Occipital lobe (tissue), 3 donors: ENCODE measurements at places on chromosomes 2 and 18.

GRCh38 chr2:84799772-84800171 lies 81.1 kb downstream of the TRABD2A start:
- DNase-seq: no peak

- DNase-seq: no peak
Measured at GRCh38 chr2:37919631-37920032, 5.5 kb upstream of the RMDN2 start.

GRCh38 chr18:59861009-59861408 lies 38.8 kb upstream of the PMAIP1 start:
- no peak for DNase-seq

GRCh38 chr2:19357402-19358241 lies 801 bp downstream of the OSR1 start:
- no peak for DNase-seq

GRCh38 chr2:239711911-239712570 lies 311.2 kb upstream of the HDAC4 start:
- no peak for DNase-seq

DNA sequence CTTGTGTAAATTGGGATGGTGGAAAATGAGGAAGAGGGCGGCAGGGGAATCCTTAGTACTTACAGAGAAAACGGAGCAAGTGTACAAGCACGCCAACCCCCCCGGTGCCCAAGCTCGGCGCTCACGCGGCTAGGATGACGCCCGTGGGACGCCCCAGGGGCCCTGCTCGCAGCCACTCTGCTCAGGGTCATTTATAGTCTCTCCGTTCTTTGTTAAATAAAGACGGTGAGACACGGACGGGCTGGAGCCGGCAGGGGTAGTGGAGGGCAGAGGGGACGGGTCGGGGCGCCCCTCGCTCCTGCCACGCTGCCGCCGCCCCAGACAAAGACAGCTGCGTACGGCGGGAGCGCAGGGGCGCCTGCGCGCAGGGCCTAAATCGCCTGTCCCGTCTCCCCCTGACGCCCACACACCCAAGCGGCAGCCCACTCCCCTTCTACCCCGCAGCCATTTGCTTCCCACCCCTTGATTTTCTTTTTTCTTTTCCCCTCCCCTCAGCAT lies 37.8 kb downstream of the PCBP1 start:
- DNase-seq: peak; percentile 58

DNA sequence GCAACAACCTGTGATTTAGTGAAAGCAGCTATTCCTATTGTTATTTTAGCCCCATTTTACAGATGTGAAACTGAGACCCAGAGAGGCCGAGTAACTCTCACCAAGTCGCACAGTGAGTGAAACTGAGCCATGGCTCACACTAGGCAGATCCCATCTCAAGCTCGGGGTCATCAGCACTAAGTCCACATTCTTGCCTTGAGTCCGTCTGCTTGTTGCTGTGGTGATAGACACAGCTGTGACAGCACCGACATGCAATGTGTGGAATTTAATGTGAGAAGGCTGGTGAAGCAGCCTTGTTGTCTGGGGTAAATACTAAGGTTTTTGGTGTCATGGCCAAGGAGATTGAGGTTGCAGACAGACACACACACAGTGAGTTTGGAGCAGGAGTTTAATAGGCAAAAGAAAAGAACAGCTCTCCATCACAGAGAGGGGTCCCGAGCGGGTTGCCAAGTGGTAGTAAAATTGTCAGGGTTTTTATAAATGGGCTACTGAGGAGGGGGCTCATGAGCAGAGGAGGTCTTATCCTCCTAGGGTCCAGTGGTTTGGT lies 40.2 kb upstream of the GMCL1 start:
- no peak for DNase-seq

GRCh38 chr2:1846046-1847015 lies 102.0 kb upstream of the PXDN start:
- DNase-seq: no peak

GRCh38 chr18:44915661-44916060 lies 235.0 kb downstream of the SETBP1 start:
- DNase-seq: no peak

DNA sequence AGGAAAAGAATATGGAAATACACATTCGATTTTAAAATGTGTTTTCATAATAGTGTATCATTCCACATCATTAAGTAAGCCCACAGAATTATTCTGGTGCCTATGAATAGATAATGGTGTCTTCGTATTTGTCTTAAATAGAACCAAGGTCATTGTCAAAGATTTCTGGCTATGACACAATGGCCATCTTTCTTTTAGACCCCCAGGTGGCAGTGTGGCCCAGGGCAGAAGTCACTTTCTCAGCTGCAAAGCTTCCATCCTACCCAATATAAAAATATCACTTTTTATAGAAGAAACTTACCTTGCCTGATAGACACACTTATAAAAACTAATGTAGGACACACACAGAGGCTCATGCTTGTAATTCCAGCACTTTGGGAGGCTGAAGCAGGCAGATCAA lies 57.5 kb downstream of the ZRANB3 start:
- no peak for DNase-seq

DNA sequence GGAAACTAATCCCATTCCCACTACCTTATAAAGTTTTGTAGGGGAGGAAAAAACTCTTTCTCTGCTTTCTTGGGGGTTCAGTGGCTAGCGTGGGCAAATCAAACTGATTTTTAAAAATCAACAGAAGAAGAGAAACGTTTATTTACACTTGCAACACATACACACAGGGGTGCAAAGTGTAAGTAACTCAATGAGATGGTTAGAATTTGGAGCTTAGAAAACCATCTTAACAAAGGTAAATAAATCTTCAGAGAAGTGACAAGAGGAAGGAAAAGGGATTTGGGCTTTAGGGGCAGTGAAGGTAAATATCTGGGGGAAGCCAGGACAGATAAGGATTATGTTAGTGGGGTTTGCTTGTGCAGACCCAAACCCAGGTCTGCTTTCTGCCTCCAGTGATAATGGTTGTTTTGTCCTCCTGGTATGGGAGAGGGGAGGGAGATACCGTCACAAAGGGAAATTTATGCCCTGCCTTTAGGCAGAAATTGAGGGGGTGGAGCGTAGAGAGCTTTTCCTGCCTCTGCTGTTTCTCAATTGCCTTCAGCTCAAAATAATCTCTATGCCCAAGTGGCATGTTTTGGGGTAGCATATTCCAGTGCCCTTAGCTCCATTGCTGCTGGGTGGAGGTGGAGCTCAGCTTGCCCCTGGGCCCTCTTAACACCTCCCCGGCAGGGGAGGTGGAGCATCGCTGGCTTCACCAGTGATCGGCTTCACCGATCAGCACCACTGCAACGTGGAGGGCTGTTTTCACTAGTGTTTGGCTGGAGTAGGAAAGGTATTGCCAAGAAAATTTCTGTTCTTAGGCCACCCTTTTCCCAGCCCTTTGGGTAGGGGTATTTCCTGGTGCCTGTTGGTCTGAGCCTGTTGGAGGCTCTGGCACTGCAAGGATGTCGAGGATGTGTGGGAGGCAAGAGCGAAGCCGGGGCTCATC lies 92.2 kb downstream of the TEX51 start:
- no peak for DNase-seq

- DNase-seq: no peak
Measured at GRCh38 chr18:12811191-12811950, 72.7 kb downstream of the PTPN2 start.

DNA sequence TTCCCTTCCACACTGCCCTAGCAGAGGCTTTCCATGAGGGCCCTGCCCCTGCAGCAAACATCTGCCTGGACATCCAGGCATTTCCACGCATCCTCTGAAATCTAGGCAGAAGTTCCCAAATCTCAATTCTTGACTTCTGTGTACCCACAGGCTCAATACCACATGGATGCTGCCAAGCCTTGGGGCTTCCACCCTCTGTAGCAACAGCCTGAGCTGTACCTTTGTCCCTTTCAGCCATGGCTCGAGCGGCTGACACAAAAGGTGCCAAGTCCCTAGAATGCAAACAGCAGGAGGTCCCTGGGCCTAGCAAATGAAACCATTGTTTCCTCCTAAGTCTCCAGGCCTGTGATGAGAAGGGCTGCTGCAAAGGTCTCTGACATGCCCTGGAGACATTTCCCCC lies 744.5 kb upstream of the LINC00305 start:
- DNase-seq: no peak

DNA sequence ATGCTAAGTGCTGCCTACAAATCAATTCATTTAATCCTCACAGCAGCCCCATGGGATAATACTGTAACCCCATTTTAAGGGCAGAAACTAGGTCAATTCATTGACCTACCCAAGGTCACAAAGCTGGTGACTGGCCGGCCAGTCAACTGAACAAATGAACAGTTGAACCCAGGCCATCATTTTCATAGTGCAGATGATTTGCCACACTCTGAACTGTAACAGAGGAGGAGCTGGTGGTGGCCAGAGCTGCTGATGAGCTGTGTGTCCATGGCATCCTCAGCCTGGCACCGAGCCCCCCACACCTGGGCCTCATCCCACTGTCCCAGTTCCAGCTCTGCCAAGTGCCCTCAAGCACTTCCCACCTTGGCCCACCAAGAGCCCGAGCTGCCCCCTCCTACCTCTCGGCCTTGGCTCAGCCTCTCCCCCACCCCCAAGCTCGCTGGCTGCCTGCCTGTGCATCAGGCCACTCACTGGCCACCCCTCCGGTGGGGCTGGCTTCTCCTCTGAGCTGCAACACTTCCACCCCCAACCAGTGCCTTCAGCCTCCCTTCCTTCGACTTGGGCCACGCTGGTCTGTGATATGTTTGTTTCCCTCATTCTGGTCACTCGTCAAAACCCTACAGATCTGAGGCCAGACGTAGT lies 58.4 kb downstream of the ATOH8 start:
- DNase-seq: no peak

GRCh38 chr18:9001209-9001608 lies 101.3 kb upstream of the NDUFV2 start:
- no peak for DNase-seq

DNA sequence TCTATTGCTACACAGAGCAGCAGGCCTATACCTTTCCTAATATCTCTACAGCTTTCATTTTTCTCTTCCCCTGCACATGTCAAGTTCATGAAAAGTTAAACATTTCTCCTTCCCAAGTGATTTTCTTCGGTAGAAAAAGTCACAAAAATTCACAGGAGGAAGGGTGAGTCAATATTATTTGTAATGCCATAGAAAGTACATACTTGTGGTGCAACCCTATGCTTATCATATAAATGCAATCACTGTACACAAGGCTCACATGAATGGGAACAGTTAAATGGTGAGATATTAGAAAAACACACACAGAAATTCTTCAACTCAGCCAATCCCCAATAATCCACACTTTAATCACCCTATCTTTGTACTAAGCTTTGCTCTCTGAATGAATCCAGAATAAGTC lies 651.6 kb downstream of the LRRTM4 start:
- no peak for DNase-seq

DNA sequence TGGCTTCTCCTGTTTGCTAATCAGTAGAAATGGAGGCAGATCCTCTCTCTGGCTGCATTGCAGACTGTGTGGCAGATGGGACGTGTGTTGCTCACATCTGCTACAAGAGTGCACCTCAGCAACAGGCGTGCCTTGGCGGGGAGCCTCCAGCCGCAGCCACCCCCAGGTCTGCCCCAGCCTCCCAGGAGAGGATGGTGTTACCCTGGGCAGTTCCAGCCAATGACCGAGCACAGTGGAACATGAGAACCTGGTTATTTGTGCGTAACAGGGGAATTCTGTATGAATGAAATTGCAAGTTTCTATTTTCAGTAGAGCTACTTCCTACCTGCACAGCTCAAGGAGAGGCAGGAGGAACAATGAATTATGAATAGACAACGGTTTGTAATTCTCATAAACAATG lies 130.6 kb upstream of the CBLN2 start:
- no peak for DNase-seq
